Suppressor macrophage treated with lipopolysaccharide for 4 hours (primary cell): ENCODE measurements at places on chromosomes 2 and 18.

- no peak for DNase-seq
Observed at GRCh38 chr2:149132339-149132738, 93.8 kb downstream of the LYPD6B start.

DNA sequence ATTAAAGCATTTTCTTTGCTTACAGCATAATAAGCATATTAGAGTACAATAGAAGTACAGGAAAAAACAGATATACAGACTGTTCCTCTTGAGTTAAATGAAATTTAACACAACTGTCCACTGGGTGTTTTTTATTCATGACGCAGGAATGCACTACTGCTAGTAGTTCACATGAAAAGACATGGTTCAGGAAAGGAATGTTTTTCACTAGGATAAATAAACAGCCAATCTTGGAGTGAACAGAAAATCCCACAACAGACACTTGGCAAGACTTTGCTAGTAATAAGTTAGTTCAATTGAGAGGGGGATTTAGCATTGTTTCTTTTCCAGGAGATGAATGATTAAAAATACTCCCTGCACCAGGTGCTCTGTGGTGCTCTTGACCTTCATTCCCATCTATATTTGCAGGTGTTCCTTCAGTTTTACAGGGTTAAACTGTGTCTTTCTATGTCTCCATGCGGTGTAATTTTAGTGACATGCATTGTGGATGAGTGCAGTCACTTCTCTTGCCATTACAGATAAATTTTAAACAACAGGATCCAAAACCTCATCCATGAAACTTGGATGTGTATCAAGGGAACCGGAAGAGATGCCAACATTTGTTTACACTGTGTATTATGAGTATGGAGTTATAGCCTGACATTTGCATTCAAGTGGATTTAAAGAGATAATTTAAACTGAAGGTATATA is 796.6 kb downstream of the DSC3 start:
- DNase-seq, result no peak

- no peak for DNase-seq
Observed at GRCh38 chr2:556485-556884, 120.7 kb downstream of the TMEM18 start.

DNA sequence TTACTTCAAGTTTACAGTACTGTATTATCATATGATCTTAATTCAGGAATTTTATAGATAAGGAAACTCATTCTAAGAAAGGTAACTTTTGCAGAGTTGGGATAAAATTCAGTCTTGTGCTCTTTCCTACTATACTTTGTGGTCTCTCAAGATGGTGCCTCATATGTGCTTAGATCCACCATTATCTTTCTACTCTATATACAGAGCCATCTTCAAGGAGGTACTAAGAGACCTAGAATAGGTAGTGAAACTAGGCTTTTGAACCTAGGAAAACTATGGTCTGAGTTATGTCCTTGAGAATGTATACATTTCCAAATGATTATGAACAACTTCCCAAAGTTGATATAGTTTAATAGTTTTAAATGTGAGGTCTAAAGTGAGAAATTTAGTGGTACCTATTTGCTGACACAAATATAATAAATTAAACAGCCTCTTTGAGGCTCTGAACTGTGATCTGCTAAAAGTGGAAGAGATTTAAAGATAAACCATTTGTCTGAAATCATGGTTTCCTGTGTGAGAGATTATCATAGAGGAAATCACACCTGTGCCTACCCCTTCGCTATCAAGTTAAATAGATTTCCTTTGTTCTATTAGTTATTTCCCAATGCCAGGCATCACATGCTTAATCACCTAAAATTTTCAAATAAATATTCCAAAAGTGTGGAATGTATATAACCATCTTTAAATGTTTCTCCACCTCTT is 27.2 kb downstream of the ACAA2 start:
- DNase-seq, result no peak

GRCh38 chr2:241508240-241509154 is at the start of gene STK25:
STK25 (minus strand) TSS chr2:241508584; CDS start chr2:241508035, 549 bp downstream.
- DNase-seq, result peak; percentile 99

DNA sequence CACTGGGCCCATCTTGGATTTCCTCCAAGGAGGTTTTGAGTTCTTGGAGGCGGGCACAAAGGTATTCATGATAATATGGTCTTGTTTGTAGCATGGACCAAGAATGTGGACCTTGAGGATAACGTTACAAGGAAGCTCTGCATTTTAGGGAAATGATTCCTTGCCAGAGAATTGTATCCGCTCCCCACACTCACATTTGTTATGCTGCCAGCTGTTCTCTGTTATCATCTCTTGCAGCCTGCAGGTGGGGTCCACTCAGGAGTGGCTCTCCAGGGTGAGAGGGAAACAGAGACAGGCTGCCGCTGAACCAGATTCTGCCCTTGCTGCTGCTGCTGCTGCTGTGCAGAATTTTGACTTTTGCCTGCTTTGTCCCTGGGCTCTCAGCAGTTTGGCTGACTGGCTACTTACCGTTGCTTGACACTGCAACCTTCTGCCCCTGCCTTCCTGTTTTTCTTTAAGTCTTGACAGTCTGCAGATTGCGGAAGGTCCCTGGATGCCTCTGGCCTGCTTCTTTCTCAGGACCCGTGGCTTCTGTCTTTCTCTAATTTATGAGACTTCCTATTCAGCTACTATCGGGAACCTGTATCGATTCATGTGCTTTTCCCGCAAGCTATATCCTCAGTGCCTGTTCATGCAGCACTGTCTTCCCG is 122.3 kb upstream of the DOCK10 start:
- DNase-seq, result peak; percentile 5
